ENCODE measurements at places on chromosomes 5 and 9. TPM values are rescaled to one million over a fixed set of nuclear protein-coding genes. Genes with fewer than 3 reads are reported as not detected.
A peak's percentile ranks its signal among the peaks of the same experiment; 100 is the strongest.

GRCh38 chr9:133832877-133833276, 94.7 kb upstream of the SARDH start:
- no peak for DNase-seq

DNA sequence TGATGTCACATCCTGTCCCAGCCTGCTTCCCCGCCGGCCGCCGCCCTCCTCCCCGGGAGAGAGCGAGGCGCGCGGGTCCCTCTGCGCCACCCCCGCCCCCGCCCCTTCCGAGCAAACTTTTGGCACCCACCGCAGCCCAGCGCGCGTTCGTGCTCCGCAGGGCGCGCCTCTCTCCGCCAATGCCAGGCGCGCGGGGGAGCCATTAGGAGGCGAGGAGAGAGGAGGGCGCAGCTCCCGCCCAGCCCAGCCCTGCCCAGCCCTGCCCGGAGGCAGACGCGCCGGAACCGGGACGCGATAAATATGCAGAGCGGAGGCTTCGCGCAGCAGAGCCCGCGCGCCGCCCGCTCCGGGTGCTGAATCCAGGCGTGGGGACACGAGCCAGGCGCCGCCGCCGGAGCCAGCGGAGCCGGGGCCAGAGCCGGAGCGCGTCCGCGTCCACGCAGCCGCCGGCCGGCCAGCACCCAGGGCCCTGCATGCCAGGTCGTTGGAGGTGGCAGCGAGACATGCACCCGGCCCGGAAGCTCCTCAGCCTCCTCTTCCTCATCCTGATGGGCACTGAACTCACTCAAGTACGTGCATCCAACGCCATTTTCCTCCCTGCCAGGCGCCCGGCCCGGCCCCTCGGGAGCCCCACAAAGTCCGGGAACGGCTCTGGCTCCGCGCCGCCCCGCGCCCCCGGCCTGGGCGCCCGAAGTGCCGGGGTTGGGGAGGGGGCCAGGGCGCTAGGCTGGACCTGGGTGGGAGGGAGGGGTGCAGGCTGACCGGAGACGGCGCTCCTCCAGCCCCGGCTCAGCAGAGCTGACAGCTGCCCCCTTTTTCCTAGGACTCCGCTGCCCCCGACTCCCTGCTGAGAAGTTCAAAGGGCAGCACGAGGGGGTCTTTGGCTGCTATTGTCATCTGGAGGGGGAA, 12.0 kb upstream of the OLFM1 start:
- DNase-seq = no peak

- DNase-seq = peak; percentile 42
Observed at GRCh38 chr5:181204826-181205760, at the start of gene TRIM7. TSS of gene TRIM7 (minus strand) at chr5:181205196. CDS start at chr5:181205110, 86 bp downstream.

DNA sequence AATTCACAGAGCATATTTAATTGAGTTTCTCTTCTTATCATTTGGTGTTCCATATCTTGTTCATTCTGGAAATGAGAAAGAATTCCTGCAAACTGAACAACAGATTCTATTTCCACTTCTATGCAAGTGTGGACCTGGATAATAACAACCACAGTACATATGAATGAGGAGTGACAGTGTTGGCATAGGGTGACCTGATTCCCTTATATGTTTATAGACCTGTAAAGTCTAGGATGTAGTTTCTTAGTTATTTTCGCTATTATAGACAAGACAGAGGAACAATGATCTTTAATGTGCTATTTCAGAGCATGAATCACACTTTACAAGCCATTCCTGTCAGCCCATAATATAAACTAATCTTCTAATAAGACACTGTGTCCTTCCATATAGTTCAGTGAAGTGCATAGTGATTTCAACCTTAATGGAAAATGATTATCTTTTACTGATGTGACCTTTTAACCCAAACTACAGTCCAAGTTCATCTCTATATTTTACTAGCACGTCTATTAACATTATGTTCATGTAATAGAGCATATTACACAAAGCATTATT, 88.2 kb upstream of the FAM174A start:
- no peak for DNase-seq

The OBP2B gene
- not detected for polyA plus RNA-seq

The TRPM6 gene
- polyA plus RNA-seq = 7.8 TPM

Measured in large intestine (tissue), 12 donors.